Trophoblast cell (in vitro differentiated cells and primary cell): ENCODE measurements at places on chromosomes 6 and 20.

DNA sequence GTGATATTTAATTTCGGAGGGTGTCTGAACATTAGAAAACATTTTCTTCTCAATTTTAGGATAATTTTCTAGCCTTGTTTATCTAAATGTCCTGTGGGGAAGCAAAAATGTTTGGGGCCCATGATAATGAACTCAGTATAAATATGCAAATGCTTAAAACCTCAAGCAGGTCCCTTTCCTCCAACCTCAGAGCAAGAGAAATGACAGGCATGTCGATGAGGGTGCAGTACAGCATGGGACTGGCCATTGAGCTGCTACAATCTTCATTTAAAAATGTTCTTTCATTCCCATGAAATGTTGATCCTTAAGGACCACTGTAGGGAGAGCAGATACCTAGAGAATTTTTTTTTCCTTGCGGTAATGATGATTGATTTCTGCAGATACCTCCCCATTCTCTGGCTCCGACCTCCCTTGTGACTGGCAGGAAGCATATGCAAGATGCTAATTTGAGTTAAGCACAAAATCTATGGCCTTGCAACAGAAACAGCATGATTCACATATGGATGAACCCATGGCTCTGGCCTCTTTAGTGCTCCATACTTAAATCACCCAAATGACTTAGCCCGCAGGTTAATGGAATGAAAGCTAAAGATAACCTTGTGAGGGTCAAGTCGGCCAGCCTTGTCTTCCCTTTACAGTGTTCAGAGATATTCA is 243.3 kb downstream of the SOX4 start:
- H3K36me3 ChIP-seq: no peaks in the 10 kb centered on the region
- H3K4me1 ChIP-seq: peaks cover 7% of the 10 kb centered on the region
- H3K27ac ChIP-seq: no peak overlapping the region
- no peak overlapping the region for H3K4me3 ChIP-seq

DNA sequence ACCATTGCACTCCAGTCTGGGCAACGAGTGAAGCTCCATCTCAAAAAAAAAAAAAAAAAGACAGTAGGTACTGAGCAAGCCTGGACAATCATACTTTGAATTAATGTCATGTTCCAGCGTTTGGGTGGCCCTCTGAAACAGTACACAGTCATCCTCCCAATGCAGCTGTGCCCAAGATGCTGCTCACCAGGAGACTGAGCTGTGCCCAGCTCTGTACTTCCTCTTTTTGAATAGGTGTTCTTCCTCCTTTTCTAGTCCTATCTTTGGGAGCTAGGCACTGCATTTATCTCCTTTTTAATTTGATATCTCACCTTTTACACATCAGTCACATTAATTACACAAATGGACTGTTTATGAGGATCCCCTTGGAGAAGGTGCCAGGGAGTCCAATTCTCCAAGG is 101.5 kb downstream of the RPP40 start:
- H3K4me3 ChIP-seq: no peak overlapping the region
- H3K36me3 ChIP-seq: peaks cover 41% of the 10 kb centered on the region
- no peaks in the 10 kb centered on the region for H3K27me3 ChIP-seq
- peaks cover 2% of the 10 kb centered on the region for H3K4me1 ChIP-seq
- DNase-seq: no peak

GRCh38 chr6:80357674-80358073 is 251.2 kb downstream of the BCKDHB start:
- no peak for DNase-seq
- H3K27me3 ChIP-seq: no peaks in the 10 kb centered on the region
- H3K4me3 ChIP-seq: no peak overlapping the region

GRCh38 chr6:157059781-157060180 is 263.5 kb downstream of the TMEM242 start:
- peaks cover 12% of the 10 kb centered on the region for H3K4me1 ChIP-seq
- no peak overlapping the region for H3K4me3 ChIP-seq
- no peak for DNase-seq
- H3K27ac ChIP-seq: no peak overlapping the region
- no peaks in the 10 kb centered on the region for H3K27me3 ChIP-seq
- peaks cover 2% of the 10 kb centered on the region for H3K36me3 ChIP-seq

DNA sequence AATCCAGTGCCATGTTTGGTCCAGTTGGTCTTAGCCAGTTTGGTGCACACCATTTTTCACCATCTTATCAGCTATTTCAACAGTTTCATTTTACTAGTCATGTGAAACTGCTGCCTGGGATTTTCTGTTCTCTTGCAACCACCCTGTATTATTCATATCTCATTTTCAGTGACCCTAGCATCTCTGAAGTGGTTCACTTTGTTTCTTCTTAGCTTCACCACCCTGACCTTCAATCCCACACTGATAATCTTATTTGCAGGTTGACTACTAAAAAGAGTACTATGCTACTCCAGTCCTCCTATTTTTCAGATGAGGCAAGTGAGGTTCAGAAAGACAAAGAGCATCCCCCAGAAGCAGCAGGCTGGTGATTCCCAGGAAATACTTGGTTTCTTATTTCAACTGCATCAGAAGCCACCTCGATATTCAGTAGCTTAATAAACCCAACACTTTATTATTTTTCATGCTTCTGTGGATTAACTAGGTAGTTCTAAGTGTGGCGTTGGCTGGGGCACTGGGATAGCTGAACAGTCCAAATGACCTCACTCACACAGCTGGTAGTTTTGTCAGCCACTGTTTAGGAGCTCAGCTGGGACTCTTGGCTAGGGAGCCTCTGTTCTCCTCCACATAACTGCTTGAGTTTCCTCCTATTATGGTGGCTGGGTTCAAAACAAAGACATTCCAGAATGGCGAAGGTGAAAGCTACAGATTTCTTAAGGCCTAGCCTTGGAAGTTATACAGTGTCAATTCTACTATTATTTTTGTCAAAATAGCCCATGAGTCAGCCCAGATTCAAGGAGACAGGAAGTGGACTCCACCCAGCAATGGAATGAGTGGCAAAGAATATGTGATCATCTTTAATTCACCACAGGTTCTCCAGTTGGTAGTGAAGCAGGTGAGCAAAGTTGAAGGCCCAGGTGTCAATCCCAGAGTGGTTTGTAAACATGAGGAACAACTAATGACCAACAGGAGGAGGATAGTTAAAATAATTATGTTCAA is 40.6 kb downstream of the BPIFB4 start:
- no peak overlapping the region for H3K4me3 ChIP-seq
- DNase-seq: no peak
- no peak overlapping the region for H3K27ac ChIP-seq

DNA sequence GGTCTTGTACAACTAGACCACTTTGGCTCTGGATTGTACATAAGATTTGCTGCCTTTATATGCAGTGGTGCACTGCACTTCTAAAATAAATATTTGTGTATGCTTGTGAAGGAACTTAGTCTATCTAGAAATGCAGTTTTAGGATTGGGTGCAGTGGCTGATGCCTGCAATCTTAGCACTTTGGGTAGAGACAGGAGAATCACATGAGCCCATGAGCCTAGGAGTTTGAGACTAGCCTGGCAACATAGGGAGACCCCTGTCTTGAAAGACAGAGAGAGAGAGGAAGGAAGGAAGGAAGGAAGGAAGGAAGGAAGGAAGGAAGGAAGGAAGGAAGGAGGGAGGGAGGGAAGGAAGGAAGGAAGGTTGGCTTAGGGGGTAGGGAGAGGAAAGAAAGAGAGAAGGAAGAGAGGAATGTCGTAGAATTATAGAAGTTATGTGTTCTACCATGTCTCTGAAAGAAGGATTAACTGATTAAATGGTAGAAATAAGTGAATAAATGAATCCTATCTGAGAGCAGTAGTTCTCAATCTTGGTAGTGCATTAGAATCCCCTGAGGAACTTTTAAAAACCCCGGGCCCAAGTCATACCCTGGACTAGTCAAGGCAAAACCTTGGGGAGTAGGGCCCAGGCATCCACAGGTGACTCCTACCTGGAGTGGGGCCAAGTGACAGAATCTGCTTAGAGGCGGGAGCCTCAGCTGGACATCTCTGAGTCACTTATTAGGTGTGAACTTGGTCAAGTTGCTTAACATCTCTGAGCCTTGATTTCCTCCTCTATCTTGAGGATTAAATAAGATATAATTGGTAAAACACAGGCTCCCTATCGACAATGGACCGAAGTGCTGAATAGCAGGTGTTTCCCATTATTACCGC is 130.3 kb downstream of the ZNF217 start:
- H3K36me3 ChIP-seq: no peaks in the 10 kb centered on the region
- no peaks in the 10 kb centered on the region for H3K4me1 ChIP-seq
- H3K27ac ChIP-seq: no peak overlapping the region
- no peak overlapping the region for H3K4me3 ChIP-seq
- no peak for DNase-seq

- H3K27me3 ChIP-seq: no peaks in the 10 kb centered on the region
- no peaks in the 10 kb centered on the region for H3K36me3 ChIP-seq
- no peak for DNase-seq
- H3K4me3 ChIP-seq: no peak overlapping the region
- H3K4me1 ChIP-seq: no peaks in the 10 kb centered on the region
Observed at GRCh38 chr6:6610031-6610591, 21.6 kb downstream of the LY86 start.

GRCh38 chr20:37796121-37796520 is 102.3 kb downstream of the CTNNBL1 start:
- no peak for DNase-seq
- peaks cover 3% of the 10 kb centered on the region for H3K36me3 ChIP-seq
- no peak overlapping the region for H3K4me3 ChIP-seq
- no peak overlapping the region for H3K27ac ChIP-seq

DNA sequence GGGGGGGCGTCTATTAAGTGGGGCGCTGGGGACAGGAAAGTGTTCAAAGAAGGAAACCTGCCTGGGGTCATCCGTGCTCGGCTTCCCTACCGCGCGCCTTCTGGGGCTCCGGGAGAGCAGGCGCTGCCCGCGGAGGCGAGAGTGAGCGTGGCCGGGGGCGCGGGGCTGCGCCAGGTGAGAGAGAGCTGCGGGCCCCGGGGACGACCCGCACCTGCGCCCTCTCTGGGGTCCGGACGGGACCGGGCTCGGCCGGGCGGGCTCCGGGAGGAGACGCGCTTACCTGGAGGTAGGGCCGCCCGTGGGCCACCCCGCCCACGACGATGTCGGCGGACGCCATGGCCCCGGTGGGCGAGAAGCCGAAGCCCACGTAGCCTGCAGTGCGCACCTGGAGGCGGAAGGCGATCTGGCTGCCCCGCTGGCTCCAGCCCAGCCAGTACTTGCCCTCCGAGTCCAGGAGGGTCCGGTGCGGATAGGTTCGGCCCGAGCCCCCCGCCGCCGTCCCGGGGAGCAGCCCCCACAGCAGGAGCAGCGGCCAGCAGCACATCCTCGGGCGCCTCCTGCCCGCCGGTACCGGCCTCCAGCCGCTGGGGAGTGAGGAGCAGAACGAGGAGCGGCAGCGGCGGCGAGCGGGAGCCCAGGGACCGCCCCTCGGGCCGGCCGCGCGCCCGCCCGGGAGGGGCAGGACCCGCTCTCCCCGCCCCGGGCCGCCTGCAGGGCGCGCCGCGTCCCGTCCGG is at the start of gene MOXD1:
MOXD1 (minus strand) TSS at position 593 of the 735 bp plus-strand sequence; CDS start at position 544, 49 bp downstream.
- peak; percentile 19 for DNase-seq
- H3K4me1 ChIP-seq: peaks cover 12% of the 10 kb centered on the region
- peak within 1 kb of the TSS; percentile 75 for H3K4me3 ChIP-seq
- no peaks in the 10 kb centered on the region for H3K36me3 ChIP-seq
- peaks cover 26% of the 10 kb centered on the region for H3K27me3 ChIP-seq
- H3K27ac ChIP-seq: no peak within 1 kb of the TSS

GRCh38 chr20:24157213-24157612 is 168.6 kb upstream of the GGTLC1 start:
- H3K4me1 ChIP-seq: peaks cover 4% of the 10 kb centered on the region
- no peaks in the 10 kb centered on the region for H3K36me3 ChIP-seq
- no peak overlapping the region for H3K27ac ChIP-seq
- H3K27me3 ChIP-seq: no peaks in the 10 kb centered on the region

DNA sequence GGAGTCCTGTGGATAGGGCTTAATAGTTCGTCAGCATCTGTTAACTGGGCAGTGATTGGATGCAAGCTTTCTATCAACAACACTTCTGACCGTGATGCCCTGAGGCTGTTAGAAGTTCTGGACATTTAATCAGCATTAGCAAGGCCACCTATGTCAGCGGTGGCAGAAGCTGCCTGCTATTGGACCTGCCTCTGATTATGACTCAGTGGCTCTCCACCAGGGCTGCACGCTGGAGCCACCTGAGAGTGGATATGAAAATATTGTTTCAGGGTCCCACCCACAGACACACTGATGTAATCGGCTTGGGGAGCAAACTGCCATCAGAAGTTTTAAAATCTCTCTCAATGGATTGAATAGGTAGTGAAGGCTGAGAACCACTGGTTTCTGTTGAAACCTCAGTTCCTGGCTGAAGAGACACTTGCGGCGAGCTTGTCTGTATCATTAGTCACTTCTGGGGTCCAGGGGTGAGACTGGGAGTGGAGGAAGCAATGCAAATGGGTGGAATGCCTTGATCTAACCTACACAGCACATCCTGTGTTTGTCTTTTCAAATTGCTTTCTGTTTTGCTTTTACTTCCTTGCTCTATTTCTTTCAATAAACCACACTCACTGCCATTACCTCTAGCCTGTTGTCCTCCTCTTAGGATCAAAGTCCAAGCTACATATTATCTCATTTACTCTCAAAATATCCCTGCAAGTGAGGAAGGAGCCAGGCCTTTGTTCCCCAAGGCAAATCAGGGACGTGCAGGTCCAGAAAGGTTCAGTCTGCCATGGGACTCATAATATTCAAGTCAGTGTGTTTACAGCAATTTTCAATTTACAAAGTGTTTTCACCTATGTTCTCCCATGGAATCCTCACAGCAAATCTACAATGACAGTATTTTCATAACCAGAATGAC is 4.2 kb downstream of the CLIC5 start:
- DNase-seq: no peak
- H3K4me1 ChIP-seq: peaks cover 27% of the 10 kb centered on the region
- peaks cover 4% of the 10 kb centered on the region for H3K27me3 ChIP-seq
- no peak overlapping the region for H3K4me3 ChIP-seq
- H3K27ac ChIP-seq: peak overlapping the region; percentile 20
- no peaks in the 10 kb centered on the region for H3K36me3 ChIP-seq

GRCh38 chr20:53859684-53860083 is 210.7 kb downstream of the BCAS1 start:
- H3K27me3 ChIP-seq: no peaks in the 10 kb centered on the region
- peaks cover 2% of the 10 kb centered on the region for H3K4me1 ChIP-seq
- H3K4me3 ChIP-seq: no peak overlapping the region
- H3K36me3 ChIP-seq: no peaks in the 10 kb centered on the region
- no peak for DNase-seq

DNA sequence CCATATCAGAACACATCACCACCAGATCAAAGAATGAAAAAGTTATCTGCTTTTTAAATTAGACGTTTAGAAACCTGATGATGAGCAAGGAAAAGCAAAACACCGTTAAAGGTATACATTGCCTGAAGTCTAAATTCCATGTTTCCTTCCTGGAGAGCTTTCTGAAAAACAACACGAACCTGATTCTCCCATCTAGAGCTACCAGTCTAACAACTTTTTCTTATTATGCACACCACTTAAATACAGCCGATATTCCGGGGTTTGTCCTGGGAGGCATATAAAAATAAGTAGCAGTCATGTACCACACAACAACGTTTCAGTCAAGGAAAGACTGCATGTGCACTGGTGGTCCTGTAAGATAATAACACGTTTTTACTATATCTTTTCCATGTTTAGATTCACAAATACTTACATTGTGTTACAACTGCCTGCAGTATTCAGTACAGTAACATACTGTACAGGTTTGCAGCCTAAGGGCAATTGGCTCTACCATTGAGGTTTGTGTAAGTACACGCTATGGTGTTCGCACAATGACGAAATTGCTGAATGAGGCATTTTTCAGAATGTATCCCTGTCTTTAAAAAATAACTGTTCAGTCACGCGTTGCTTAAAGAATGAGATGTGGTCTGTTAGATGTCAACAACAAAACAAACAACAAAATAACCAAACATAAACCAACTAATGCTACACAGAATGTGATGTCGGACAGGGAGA is 19.1 kb upstream of the LYRM2 start:
- H3K27me3 ChIP-seq: no peaks in the 10 kb centered on the region
- DNase-seq: peak; percentile 81
- peaks cover 30% of the 10 kb centered on the region for H3K36me3 ChIP-seq
- H3K4me3 ChIP-seq: no peak overlapping the region
- H3K4me1 ChIP-seq: peaks cover 2% of the 10 kb centered on the region
- H3K27ac ChIP-seq: no peak overlapping the region
